ENCODE measurements at places on chromosomes 11 and 22.

DNA sequence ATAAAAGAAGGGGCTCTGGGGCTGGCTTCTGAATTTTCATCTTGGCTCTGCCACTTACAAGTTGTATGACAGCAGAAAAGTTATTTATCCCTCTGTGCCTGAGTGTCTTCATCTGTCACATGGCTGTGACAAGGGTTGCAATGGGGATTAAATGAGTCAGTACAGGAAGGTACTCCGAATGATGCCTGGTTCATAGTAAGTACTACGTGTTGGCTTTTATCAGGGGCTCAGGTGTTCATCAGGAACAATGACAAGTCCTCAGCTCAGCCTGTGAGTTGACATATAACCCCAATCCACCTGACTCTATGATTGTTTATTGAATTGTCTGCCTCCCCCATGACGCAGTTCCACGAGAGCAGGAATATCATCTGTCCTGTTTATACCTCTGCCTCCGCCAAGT, 45.7 kb downstream of the PAMR1 start:
- no peak for DNase-seq

DNA sequence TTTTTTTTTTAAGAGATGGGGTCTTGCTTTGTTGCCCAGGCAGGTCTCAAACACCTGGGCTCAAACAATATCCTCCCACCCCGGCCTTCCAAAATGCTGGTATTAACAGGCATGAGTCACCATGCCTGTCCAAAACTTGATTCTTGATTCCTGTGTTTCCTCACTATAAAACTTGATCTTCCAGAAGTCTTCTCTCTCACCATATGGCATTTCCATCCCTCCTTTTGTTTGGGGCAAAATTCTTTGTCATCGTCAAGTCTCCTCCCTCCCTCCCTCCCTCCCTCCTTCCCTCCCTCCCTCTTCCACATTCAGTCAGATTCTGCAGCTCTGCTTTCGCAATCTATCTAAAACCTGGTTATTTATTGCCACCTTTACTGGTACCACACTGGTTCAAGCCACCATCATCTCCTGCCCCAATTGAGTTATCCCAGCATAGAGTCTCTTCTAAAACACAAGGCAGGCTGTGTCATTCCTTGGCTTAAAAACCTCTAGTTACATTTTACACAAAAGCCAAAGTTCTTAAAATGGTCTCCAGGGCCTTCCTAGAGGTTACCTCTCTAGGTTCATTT, 65.0 kb upstream of the HORMAD2 start:
- DNase-seq: no peak

DNA sequence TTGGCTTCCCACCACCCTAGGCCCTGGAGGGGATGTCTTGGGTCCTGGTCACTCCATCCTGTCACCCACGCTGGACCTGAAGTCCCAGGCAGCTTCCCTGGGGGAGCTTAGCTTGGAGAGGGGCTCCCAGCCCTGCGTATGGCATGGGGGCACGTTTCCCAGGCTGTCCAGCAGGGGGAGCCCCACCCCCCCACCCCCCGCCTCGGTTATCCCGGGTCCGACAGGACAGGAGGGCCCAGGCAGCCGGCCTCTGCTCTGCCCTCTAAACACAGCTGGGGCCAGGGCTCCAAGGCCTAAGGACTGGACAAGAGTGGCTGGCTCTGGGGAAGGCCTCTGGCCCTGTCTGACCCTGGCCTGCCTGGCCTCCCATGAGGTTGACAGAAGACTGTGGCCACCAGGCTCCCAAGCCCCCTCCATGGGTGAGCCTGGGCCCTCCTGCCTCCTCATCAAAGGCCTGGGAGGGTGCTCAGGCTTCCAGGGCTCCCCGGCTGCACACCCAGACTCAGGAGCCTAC, 104.8 kb downstream of the NECTIN1 start:
- DNase-seq: peak; percentile 77

- DNase-seq: no peak
Observed at GRCh38 chr11:74683941-74684481, 47.2 kb downstream of the CHRDL2 start.

DNA sequence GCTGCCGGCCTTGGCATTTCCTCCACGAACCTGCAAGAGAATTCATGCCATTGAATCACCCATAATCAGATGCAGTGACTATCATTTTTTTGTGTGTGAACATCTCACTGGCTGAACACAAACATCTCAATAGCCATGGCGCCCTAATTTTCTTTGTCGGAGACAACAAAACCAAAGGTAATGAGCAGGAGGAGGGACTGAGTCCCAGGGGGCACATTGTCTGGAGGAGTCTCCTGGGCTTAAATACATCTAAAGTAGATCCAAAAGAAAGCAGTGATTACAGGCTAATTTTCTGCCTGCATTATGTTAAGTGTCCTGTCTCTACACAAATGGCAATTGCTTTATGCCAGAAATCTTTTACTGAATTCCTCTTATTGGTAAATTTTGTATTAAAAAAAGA, 113.5 kb downstream of the NTM start:
- no peak for DNase-seq

DNA sequence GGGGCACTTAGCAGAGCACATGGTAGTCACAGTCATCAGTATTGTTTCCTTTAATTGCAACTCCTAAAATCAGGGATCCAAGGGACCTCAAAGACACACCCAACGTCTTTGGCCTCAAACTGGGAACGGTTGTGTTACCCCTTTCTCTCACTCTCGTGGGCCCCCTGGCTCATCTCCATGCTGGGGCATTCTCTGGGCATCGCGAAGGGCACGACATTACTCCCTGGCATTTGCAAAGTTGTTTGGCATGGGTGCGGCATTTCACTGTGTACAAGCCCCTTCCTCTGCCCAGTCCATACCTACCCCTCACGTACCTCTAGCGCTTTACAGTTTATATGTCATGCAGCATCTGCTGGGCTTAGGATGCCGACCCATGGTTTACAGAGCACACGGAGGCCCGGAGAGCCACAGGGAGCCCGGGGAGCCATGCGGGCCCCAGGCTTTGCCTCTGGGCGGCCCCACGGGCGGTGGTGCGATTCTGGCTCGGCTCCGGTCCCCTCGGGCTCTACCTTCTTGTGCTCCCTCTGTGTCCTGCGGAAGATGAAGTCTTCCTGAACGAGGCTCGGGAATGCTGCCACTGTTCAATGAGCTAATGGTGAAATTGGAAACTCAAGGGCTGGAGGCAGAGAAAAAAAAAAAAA, 21.9 kb upstream of the CACNG2 start:
- DNase-seq: no peak

DNA sequence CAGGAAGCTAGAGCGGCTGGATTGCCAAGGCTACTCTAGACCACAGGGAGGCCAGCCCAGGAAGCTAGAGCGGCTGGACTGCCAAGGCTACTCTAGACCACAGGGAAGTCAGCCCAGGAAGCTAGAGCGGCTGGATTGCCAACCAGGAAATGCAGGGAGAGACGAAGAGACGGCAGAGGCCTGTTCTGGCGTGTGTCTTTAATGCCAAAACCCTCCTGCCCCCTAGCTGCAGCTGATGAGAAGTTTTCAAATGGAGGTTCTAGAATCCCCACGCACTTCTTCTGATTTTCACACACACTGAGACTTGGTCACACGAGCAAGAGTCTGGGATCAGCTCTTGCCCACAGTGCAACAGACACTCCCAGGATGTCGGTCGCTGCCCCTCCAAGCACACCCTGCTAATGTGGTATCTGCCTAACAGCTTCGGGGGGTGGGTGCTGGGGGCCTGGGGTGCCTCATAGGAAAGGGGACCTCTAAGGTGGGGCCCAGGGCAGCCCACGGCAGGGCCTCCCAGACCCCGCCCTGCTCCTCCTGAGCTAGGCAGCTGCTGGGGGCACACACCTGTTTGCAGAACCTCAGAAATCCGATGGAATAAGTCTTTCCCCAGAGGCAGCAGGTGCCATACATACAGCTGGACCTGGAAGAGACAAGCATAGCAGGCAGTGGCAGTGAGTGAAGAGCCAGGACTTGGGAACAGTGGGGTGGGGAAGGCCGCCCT, 28.5 kb downstream of the MAFF start:
- DNase-seq: peak; percentile 80

DNA sequence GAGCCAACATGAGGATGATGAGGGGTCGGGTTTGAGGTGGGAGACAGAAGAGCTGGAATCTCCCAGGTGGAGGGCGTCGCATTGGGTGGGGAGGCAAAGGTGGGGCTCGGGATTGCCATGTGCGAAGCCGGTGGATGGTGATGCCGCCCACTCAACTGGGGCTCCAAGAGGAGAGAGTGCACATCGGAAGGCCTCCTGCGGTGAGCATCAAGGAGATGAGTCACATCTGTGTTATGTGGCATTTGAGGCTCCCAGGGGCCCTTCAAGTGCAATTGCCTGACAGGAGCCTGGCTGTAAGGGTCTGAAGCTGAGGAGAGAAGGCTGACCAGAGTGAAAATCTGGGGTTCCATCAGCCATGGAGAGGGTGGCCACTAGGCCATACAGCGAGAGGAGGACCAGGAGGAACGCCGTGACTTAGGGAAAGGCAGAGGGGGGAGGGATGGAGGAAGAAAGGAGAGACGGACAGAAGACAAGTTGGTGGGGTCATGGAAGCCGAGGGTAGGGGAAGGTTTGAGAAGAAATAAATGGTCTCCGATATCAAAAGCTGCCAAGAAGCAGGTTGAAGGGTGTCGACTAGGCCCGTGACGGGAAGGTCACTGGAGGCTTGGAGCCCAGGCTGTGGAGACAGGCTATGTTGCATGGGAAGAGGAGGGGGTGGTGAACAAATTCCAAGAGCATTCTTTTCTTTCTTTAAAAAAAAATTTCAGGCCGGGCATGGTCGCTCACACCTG, 21.3 kb downstream of the RASD2 start:
- DNase-seq: no peak

GRCh38 chr11:97856666-97857065, 1164.1 kb upstream of the CNTN5 start:
- no peak for DNase-seq

GRCh38 chr11:9615031-9615451, 41.6 kb downstream of the WEE1 start:
- DNase-seq: no peak

- DNase-seq: no peak
Observed at GRCh38 chr11:76566811-76567210, 103.7 kb downstream of the LRRC32 start.

- DNase-seq: no peak
Observed at GRCh38 chr11:114015117-114015516, 40.2 kb downstream of the HTR3A start.

DNA sequence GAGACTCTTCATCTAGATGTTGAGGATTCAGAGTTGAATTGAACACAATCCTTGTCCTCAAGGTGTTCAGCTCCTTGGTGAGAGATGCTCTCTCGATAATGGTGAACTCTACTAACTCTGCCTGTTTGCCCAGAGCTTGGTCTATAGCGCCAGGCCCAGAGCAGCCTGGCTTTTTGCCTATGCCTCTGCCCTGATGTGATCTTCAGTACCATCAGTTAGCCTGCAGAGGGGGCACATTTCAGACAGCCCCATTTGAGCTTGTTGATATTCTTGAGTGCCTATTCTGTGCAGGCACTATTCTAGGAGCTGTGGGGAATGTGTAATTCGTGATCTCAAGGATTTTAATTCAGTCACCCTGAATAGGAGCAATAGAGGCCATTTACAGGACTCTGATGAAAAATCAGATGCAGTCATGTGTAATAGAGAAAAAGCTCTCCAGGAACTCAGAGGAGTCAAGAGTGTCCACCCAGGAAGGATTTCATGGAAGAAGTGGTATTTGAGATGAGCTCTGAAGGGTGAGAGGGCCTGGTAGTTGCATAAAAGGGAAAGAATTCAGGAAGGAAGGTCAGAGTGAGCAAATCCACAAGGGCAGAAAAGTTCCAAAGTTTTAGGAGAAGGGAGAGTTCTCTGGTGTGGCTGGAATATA, 19.3 kb downstream of the GTPBP1 start:
- DNase-seq: peak; percentile 65

DNA sequence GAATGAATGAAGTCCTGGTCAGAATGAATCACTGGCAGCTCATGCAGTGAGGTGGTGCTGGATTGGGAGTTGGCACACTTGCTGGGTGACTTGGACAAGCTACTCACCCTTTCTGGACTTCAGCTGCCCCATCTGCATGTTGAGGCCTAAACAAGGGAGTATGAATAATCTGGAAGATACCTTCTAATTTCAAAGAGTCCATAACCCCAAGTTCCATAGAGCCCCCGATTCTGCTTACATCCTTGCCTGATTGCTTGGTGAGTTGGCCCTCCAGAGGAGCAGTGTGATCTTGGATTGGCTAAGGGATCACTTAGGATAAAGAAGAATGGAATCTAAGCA, 18.3 kb upstream of the ACCSL start:
- DNase-seq: no peak

- DNase-seq: peak; percentile 54
Observed at GRCh38 chr11:62171261-62171723, 18.7 kb upstream of the SCGB1D1 start.

DNA sequence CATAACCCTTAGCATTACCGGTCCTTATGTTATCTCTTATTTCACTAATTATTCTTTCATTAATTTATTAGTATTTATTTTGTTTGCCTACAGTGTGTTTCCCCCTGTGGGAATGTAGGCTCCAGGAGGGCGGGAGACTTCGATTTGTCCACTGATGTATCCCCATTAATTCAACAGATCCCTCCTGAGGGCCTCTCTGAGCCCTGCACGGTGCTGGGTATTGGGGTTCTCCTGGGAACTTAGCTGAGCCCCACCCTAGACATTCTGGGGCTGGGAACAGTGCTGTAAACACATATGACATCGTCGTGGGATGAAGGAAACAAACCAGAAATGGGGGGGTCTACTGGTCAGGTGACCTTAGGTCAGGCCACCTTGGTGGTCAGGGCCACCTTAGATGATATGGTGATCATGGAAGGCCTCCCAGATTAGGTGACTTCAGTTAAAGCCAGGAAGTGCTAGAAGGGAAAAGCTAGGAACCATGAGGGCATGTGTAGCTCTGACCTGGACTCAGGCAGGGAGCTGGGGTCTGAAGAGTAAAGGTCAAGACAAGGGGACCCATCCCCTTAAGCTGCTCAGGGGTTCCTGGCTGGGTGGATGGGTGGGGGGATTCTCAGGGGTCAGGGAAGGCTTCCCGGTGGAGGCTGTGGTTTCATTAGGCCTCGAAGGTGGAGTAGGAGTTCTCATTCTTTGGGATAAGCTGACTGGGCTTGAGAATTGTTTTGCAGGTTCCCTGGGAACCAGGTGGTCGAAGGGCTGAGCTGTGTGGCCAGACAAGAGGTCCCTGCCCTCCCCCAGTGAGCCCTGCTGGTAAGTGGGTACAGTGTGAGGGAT, 1.0 kb downstream of the PHETA2 start:
- DNase-seq: no peak

DNA sequence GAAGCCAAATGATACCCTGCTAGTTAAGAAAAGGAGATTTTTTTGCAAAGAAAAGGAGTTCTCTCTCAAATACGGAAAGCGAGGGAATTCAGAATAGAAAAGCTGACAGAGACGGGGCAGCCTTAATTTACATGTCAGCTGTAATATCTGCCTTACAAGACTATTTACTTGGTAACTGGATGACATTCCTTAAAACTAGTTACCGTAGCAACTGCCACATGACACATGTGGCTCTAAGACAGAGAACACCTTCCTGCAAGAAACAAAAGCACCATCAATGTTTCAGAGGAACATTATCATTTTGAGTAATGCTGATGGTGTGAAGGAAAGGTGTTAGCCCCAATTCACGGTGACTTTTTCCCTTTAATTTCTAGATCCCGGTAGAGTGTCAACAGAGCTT, 222.1 kb downstream of the LRRC4C start:
- no peak for DNase-seq

- DNase-seq: no peak
Observed at GRCh38 chr11:18671246-18671645, 27.3 kb upstream of the TMEM86A start.

- no peak for DNase-seq
Observed at GRCh38 chr11:60305906-60306619, 21.0 kb upstream of the MS4A6E start.

GRCh38 chr22:28544431-28544868, 135.2 kb downstream of the TTC28 start:
- DNase-seq: no peak

- no peak for DNase-seq
Observed at GRCh38 chr11:120713296-120713695, 201.7 kb downstream of the GRIK4 start.

All from HuH-7 (cell line).